Kidney epithelial cell (primary cell): ENCODE measurements at places on chromosomes 1 and 21.

DNA sequence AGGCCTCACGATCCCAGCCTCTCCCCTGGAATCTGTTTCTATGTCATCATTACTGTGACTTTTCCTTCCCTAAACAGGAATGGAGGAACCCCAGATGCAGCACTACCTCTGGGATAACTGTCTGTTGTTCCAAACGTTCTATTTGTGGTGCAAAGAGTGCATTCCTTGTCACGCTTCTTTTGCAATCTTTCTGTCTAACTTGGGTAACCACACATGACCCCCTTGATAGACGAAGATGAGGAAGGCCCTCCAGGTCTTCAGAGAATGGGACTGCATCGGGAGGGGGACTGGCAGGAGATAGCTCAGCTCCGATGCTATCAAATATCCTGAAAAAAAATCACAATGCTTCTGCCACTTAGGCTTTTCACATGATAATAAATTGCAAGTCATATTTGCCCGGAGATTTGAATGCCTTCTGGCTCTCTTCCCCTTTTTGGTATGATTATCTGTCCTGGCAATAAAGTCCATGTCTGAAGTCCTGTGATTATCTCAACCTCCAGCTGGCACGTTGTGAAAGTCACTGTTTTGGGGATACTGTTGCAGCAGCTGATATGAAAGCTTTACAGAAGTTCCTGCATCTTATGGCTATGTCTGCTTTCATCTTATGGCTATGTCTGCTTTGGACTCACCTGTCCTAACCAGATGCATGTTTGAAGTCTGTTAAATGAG lies 148.7 kb upstream of the LMO4 start:
- no peak for DNase-seq

GRCh38 chr1:109756848-109757521 lies 6.7 kb downstream of the EPS8L3 start:
- no peak for DNase-seq

DNA sequence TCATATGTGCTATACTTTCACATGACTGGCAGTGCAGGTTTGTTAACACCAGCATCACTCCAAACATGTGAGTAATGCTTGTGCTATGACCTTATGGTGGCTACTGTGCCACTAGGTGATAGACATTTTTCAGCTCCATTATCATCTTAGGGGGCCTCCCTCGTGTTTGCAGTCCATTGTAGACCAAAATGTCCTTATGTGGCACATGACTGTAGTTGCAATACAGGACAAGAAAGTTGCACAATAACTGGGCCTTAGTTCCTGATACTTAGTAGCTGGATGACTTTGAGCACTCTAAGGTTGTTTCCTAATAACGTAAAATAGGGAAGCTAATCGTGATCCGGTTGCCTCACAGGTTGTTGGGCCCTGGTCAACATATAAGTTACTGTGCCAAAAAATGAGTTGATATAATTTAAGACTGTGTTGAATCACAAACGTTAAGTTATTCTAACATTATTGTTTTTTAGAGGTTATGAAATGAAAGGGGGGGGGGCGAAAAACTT lies 511 bp upstream of the SNX27 start:
- no peak for DNase-seq

GRCh38 chr1:156383023-156383422 lies 14.0 kb downstream of the RHBG start:
- no peak for DNase-seq

DNA sequence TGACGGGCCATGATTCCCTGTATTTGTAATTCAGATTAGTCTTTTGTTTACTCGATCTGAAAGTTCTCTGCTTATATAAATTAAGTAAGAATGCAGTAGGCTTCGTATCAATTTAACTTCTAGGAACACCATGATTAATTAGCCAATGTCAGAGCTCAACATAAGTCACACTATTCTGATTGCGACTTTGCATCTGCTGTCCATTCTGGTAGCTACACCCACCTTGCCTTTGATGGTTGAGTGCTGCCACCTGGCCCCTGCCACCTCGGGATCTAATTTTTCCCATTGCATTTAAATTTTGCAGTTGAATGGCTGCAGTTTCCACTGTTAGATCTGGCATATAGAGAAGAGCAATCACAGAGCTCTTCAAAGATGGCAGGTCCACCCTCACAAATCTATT lies 140.0 kb downstream of the LTN1 start:
- DNase-seq: no peak

DNA sequence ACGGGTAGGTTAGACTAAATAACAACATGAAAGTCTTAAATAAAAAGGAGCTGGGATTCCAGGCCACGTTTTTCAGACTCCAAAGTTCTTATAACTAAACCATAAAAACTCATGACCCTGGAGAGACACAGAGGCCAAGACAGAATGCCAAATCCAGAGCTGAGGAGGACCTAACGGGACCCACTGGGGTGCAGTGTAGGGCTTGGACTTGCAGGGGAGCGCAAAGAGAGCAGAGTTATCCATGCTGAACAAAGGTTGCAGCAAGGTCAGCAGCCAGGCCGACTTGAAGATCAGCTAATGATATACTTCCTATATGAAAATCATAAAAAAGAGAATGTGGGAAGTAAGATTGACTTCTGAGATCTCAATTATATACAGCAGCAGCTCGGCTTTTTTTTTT lies 237.1 kb downstream of the TM2D1 start:
- no peak for DNase-seq

GRCh38 chr1:36328713-36329112 lies 5.3 kb upstream of the EVA1B start:
- no peak for DNase-seq

- DNase-seq: no peak
These were observed 67.3 kb upstream of the ADGRL2 start for GRCh38 chr1:81733480-81733879.

DNA sequence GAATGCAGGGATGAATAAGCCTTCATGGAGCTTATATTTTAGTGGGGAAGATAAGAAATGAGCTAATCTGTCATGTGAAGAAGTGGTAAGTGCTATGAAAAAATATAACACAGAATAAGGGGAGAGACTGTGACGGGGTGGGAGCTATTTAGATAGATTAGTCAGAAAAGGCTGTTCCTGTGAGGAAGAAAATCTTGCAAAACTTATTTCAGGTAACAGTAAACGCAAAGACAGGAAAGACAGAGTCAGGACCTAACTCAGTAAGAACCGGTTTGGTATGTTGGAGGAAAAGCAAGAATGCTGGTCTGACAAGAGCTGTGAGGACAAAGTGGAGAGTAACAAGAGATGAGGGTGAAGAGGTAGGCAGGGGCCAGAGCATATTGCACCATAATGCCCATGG lies 22.0 kb downstream of the GNAI3 start:
- no peak for DNase-seq

- no peak for DNase-seq
These were observed 56.1 kb downstream of the ATP5PO start for GRCh38 chr21:33859373-33860102.

DNA sequence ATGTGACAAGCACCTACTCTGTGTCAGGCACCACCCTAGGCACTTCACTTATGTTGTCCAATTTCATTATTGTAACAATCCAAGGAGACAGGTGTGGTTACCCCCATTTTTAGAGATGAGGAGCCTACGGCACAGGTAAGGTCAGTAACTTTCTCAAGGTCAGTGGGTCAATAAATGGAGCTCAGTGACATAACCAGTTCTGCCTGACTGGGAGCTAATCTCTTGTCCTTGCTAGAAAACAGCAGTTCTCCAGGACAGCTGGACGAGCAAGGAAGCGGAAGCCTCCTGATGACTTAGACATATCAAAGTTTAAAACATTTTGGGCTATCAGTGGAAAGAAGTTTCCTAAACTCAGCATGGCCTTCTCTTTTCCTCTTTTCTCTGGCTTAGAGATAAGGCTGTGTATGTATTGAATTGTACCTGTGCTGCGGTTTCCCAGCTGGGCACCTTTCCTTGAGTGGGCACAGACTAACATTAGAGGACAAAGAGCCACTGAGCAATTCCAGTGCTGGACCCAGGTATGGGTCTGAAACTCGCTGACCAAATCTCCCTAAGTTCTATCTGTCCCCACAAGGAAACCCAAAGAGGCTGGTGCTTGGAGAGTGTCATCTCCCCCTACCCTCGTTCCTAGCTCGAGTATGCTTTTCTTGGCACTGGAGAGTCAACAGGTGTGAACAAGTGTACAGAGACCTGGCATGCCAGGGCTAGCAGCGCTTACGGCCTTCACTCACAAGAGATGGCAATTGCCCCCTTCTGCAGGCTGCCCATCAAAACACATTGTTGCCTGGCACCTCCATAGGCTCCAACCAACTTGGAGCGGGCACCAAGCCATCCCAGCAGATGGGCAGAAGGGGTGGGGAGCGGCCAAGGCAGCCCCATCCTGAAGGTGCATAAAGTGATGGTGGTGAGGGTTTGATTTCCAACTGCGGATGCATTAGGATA lies 456.1 kb upstream of the PROX1 start:
- no peak for DNase-seq
